Ecto neural progenitor cell (in vitro differentiated cells): ENCODE measurements at places on chromosomes 2 and 18.

- DNase-seq: no peak
Observed at GRCh38 chr18:24763765-24764513, 303.5 kb downstream of the HRH4 start.

- no peak for DNase-seq
Observed at GRCh38 chr18:57947117-57947516, 96.9 kb upstream of the NEDD4L start.

DNA sequence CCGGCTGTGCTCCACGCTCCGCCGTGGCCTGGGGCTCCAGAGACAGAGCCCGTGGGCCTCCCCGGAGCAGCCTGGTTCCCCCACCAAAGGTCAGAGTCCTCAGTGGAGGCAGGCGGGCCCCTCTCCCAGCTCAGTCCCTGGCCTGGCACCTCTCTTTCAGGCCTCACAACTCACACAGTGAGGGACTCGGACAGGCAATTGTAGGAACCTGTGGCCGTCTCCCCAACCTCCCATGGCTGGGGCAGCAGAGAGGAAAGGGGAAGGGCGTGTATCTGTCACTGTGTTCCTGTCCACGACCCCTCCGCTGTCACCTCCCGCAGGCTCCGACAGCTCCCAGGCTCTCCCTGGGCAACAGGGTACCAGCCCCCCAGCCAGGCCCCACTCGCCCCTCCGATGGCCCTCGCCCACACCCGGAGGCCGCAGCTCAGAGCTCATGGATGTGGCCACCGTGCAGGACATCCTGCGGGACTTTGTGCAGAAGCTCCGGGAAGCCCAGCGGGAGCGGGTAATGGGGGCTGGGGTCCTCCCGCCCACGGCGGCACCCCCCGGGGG, 32.4 kb upstream of the SNED1 start:
- DNase-seq: no peak

DNA sequence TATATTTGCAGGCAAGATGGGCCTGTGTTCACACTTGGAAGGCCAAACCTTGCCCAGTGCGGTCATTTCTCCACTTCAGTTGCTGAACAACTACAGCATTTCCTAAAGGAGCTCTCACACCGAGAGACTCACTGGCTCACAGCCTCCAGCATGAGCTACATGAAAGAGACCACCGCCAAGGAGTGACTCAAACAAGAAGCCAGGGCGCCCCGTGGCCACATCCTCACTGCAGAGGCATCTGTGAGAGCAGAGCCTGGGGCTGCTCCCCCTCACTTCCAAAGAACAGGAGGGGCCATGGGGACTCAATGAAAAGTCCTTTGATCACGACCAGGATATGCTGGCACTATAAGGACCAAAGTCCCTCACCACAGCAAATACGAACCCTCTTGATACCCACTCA, 50.0 kb downstream of the TMEM163 start:
- DNase-seq: no peak

- DNase-seq: no peak
Observed at GRCh38 chr2:26273501-26273900, 28.8 kb downstream of the HADHB start.

DNA sequence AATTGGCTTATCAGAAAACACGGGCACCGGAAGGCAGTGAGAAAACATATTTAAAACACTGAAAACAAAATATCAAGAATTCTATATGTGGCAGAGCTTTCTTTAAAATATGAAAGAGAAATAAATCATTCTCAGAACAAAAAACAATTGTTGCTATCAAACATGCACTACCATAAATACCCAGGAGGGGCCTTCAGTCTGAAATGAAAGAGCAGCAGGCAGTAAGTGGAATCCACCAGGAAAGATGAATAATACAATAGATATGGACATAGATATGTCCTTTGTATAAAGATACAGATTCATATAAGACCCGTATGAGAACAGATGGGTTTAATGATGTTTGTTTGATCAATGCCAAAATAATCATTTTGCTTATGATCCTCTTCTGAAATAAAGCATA, 142.0 kb downstream of the TMEM18 start:
- no peak for DNase-seq
